Endodermal cell (in vitro differentiated cells): ENCODE measurements at places on chromosomes 1 and 21. TPM values are rescaled to one million over a fixed set of nuclear protein-coding genes. Genes with fewer than 3 reads are reported as not detected.

The MGST3 gene
- total RNA-seq: 133 to 158 TPM (median 147 TPM) in 3 replicates

The SPRR5 gene
- not detected in 2 replicates for total RNA-seq

The AKR1A1 gene
- total RNA-seq: 186 and 200 TPM in 2 replicates

The CDC20 gene
- total RNA-seq: 126 and 143 TPM in 2 replicates

The CA6 gene
- not detected in 2 replicates for total RNA-seq

The RIMS3 gene
- total RNA-seq: 7.5 and 8.0 TPM in 2 replicates

The GJB3 gene
- 2.9 and 3.1 TPM in 2 replicates for total RNA-seq

The UTS2 gene
- 0.59 TPM in 1 of 3 replicates, not detected in the others for total RNA-seq

The SPTA1 gene
- not detected in 2 replicates for total RNA-seq

The C1QC gene
- total RNA-seq: not detected in 3 replicates

The EYA3 gene
- total RNA-seq: 28.2 to 37.4 TPM (median 32.8 TPM) in 3 replicates

The SEMA6C gene
- 22.5 and 26.5 TPM in 2 replicates for total RNA-seq

The LY9 gene
- not detected in 2 replicates for total RNA-seq

The IRF6 gene
- total RNA-seq: 18.2 to 40.6 TPM (median 20.9 TPM) in 3 replicates

The BLACAT1 gene
- total RNA-seq: 3.6 to 7.7 TPM (median 7.4 TPM) in 3 replicates

GRCh38 chr21:33374080-33374449 is 29.1 kb upstream of the IFNGR2 start:
- no peaks in the 10 kb centered on the region for H3K36me3 ChIP-seq
- H3K27ac ChIP-seq: no peak overlapping the region
- no peak overlapping the region for H3K4me3 ChIP-seq
- no peaks in the 10 kb centered on the region for H3K27me3 ChIP-seq
- no peaks in the 10 kb centered on the region for H3K4me1 ChIP-seq
- no peak for DNase-seq

- peaks cover 96% of the 10 kb centered on the region for H3K27me3 ChIP-seq
- H3K36me3 ChIP-seq: no peaks in the 10 kb centered on the region
- no peak overlapping the region for H3K27ac ChIP-seq
- H3K4me3 ChIP-seq: peak overlapping the region; percentile 74
Measured at GRCh38 chr1:220894025-220894923, 15.0 kb downstream of the HLX start.

GRCh38 chr1:184673305-184673704 is 81.4 kb downstream of the EDEM3 start:
- no peaks in the 10 kb centered on the region for H3K4me1 ChIP-seq
- H3K4me3 ChIP-seq: no peak overlapping the region
- H3K27me3 ChIP-seq: no peaks in the 10 kb centered on the region

DNA sequence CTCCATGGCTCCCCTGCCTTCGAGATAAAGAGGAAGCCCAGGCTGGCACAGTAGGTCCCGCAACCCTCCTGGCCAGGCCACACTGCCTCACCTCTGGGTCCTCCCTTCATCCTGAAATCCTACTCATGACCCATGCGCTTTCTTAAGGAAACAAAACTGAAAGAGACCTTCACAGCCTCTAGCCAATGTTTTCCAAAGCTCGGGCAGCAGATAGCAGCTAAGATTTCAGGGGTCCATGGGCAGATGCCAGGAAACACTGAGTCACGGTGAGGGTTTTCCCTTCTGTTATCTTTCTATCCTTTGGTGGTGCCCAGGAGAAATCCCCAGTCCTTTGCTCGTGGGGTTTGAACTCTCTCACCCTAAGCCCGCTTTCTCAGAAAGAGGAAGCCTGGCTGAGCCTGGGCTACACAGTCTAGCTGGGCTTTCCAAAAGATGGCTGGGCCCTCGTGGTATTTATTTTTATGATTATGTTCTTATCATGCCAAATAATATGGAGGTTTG is 26.6 kb downstream of the TTC39A start:
- H3K4me3 ChIP-seq: no peak overlapping the region
- H3K27me3 ChIP-seq: no peaks in the 10 kb centered on the region
- no peaks in the 10 kb centered on the region for H3K36me3 ChIP-seq
- DNase-seq: no peak
- no peak overlapping the region for H3K27ac ChIP-seq

- no peaks in the 10 kb centered on the region for H3K27me3 ChIP-seq
Measured at GRCh38 chr1:56120021-56120420, 459.3 kb downstream of the PLPP3 start.

DNA sequence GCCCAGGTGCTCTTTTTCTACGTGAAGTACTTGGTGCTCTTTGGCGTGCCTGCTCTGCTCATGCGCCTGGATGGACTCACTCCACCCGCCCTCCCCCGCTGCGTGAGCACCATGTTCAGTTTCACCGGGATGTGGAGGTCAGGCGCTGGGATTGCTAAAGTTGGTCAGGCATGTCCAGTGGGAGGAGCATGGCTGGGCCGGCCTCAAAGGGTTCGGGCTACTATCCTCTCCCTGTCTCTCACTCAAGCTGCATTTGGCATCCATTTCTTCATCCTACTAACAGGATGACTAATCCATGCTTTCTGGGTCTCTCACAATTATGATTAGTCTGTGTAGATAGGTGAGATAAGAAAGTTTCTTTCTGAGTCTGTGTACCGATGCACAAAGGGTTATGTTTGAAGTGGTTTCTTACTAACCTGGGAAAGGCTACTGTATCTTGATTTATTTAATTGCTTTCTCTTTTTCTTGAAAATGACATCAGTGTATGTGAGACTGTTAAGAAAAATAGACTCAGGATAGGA is 135.9 kb downstream of the HHAT start:
- no peak overlapping the region for H3K27ac ChIP-seq
- H3K4me1 ChIP-seq: no peaks in the 10 kb centered on the region
- H3K27me3 ChIP-seq: no peaks in the 10 kb centered on the region
- no peak overlapping the region for H3K4me3 ChIP-seq

- no peaks in the 10 kb centered on the region for H3K36me3 ChIP-seq
- DNase-seq: peak; percentile 45
- H3K27me3 ChIP-seq: peaks cover 27% of the 10 kb centered on the region
Measured at GRCh38 chr1:201019321-201019977, 4.1 kb downstream of the KIF21B start.

- no peak for DNase-seq
- H3K27ac ChIP-seq: no peak overlapping the region
- H3K27me3 ChIP-seq: no peaks in the 10 kb centered on the region
- H3K4me3 ChIP-seq: no peak overlapping the region
- H3K36me3 ChIP-seq: no peaks in the 10 kb centered on the region
Measured at GRCh38 chr1:183319051-183319450, 99.1 kb downstream of the NMNAT2 start.

GRCh38 chr1:42170779-42171621 is 6.5 kb upstream of the GUCA2A start:
- no peaks in the 10 kb centered on the region for H3K27me3 ChIP-seq
- peaks cover 14% of the 10 kb centered on the region for H3K36me3 ChIP-seq
- peak; percentile 56 for DNase-seq

- no peak overlapping the region for H3K27ac ChIP-seq
- no peak overlapping the region for H3K4me3 ChIP-seq
- H3K36me3 ChIP-seq: no peaks in the 10 kb centered on the region
Measured at GRCh38 chr1:71339238-71339637, 258.4 kb upstream of the ZRANB2 start.

- H3K4me1 ChIP-seq: no peaks in the 10 kb centered on the region
- no peaks in the 10 kb centered on the region for H3K36me3 ChIP-seq
- H3K27ac ChIP-seq: no peak overlapping the region
- no peak for DNase-seq
- H3K4me3 ChIP-seq: no peak overlapping the region
Measured at GRCh38 chr1:68814067-68814466, 317.2 kb upstream of the DEPDC1 start.

- H3K36me3 ChIP-seq: no peaks in the 10 kb centered on the region
- no peak overlapping the region for H3K27ac ChIP-seq
- no peaks in the 10 kb centered on the region for H3K4me1 ChIP-seq
Measured at GRCh38 chr1:35243691-35244090, 24.8 kb upstream of the ZMYM4 start.

DNA sequence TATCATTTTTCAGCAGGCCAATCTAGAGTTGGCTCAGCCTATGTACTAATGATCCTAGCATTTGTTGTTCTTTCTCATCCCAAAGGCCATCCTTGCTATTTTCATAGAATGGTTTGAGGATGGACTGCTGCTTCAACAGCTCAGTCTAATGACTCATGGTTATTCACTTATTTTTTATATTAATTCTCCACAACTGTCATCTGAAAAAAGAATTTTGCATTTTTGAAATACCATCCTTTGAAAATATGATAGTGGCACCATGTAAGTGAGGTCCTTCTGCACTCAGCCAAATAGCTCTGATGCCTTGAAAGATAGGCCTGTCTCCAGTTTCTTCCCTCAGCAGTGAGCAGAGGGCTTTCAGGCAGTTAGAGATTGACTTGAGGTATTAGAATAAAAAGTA is 377.5 kb downstream of the LMO4 start:
- H3K36me3 ChIP-seq: no peaks in the 10 kb centered on the region
- DNase-seq: no peak
- H3K27ac ChIP-seq: no peak overlapping the region

GRCh38 chr1:174156437-174156836 is 2.9 kb upstream of the RABGAP1L start:
- H3K4me1 ChIP-seq: peaks cover 11% of the 10 kb centered on the region
- H3K27ac ChIP-seq: no peak overlapping the region
- no peak for DNase-seq
- no peaks in the 10 kb centered on the region for H3K36me3 ChIP-seq
- no peaks in the 10 kb centered on the region for H3K27me3 ChIP-seq

DNA sequence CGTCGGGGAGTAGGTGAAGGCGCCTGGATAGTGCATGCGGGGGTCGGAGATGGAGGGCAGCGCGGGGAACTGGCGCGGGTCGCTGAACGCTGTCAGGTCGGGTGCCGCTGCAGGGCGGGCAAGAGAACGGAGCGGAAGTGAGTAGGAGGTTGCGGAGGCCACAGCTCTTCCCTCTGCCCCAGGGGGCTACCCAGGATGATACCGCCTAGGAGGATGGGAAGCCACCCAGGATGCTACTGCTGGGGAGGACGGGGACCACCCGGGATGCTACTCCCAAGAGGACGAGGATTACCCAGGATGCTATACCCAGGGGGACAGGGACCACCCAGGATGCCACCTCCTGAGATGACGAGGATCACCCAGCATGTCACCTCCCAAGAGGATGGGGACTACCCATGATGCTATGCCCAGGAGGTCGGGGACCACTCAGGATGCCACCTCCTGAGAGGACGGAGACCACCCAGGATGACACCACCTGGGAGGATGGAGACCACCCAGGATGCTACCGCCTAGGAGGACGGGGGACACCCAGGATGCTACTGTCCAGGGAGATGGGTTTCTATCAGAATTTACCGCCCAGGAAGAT is 123.8 kb downstream of the CLIC6 start:
- H3K4me3 ChIP-seq: no peak overlapping the region
- no peaks in the 10 kb centered on the region for H3K36me3 ChIP-seq
- DNase-seq: no peak
- no peak overlapping the region for H3K27ac ChIP-seq
- H3K4me1 ChIP-seq: peaks cover 6% of the 10 kb centered on the region
- H3K27me3 ChIP-seq: no peaks in the 10 kb centered on the region

GRCh38 chr1:180630408-180631193 is 1.2 kb upstream of the XPR1 start:
- H3K27me3 ChIP-seq: no peaks in the 10 kb centered on the region
- H3K4me3 ChIP-seq: no peak overlapping the region
- H3K36me3 ChIP-seq: no peaks in the 10 kb centered on the region
- no peak for DNase-seq
- H3K27ac ChIP-seq: no peak overlapping the region
- no peaks in the 10 kb centered on the region for H3K4me1 ChIP-seq

DNA sequence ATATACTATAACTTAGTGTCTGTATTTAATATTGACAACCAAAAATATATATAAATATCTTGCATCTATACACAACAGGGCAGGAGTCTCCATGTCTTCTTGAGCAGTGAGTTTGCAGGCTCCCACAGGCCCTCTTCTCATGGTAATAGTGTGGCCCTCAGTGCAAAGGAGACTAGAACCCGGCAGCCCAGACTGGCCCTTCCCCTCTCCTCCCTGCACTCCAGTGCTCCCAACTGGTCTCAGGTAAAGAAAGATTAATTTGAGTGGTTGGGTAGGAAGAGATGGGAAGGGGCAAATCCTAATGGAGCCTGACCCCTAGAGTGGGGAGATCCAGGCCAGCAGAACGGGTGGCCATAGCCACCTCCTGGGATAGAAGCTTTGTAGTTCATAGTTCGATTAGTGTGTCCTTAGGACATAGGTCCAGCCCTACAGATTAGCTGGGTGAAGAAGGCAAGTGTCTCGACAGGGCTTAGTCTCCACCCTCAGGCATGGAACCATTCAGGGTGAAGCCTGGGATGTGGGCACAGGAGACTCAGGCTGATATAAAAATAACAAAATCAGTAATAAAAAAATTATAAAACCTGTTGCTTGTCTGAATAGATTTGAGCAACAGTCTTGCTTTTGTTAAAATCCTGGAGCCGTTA is 32.3 kb downstream of the SLC2A1 start:
- H3K27ac ChIP-seq: no peak overlapping the region
- peaks cover 3% of the 10 kb centered on the region for H3K4me1 ChIP-seq
- H3K27me3 ChIP-seq: no peaks in the 10 kb centered on the region
- no peak overlapping the region for H3K4me3 ChIP-seq
- peak; percentile 43 for DNase-seq
- H3K36me3 ChIP-seq: peaks cover 40% of the 10 kb centered on the region

GRCh38 chr1:91750398-91750996 is 135.5 kb downstream of the TGFBR3 start:
- no peak overlapping the region for H3K27ac ChIP-seq
- no peaks in the 10 kb centered on the region for H3K36me3 ChIP-seq
- no peaks in the 10 kb centered on the region for H3K4me1 ChIP-seq
- H3K4me3 ChIP-seq: no peak overlapping the region

GRCh38 chr1:236417336-236417735 is 23.2 kb downstream of the EDARADD start:
- H3K36me3 ChIP-seq: peaks cover 27% of the 10 kb centered on the region
- peaks cover 4% of the 10 kb centered on the region for H3K4me1 ChIP-seq
- no peak overlapping the region for H3K4me3 ChIP-seq
- no peak overlapping the region for H3K27ac ChIP-seq
- H3K27me3 ChIP-seq: no peaks in the 10 kb centered on the region
- DNase-seq: peak; percentile 9

DNA sequence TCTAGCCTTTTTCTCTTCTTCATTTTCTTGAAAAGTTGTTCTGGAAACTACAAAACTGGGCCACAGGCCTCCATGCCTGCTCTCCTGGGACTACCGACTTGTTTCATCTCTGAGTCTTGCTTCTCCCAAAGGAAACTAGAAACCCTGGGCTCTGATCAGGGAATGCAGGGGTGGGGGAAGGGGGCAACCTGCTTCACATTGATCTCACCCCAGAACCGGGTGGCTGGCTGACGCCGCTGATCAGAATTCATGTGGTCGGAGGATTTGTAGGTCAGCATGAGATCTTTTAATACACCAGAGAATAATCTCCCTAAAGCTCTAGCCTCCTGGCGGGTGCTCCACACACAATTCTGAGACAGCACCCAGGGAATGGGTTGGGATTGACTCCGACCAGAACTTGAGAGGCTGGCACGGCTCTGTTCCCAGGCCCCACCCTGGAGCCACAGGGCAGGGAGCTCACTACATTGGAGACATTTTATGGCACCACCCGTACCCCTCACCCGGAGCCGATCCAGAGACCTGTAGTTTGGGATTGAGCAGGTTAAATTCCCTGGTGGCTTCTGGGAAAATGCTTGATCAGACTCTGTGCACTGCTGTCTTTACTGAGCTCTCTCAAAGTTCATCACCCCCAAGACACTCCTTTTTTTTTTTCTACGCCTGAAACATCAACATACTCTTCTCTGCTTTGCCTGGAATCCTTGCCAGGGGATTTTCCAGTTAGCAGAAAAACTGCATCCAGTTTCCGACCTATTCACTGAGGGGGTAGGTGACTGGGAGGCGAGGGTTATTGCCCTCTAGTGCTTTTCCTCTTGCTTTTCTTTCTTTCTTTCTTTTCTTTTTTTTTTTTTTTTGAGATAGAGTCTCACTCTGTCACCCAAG is 12.2 kb upstream of the ARHGEF10L start:
- no peak overlapping the region for H3K27ac ChIP-seq
- no peak for DNase-seq
- peaks cover 22% of the 10 kb centered on the region for H3K27me3 ChIP-seq
- H3K36me3 ChIP-seq: no peaks in the 10 kb centered on the region
